CD4-positive, alpha-beta T cell treated with Interleukin-21 for 1 hour (primary cell): ENCODE measurements at places on chromosomes 4 and X.

- no peak for DNase-seq
Observed at GRCh38 chrX:52425775-52426174, 57.0 kb downstream of the XAGE2 start.

DNA sequence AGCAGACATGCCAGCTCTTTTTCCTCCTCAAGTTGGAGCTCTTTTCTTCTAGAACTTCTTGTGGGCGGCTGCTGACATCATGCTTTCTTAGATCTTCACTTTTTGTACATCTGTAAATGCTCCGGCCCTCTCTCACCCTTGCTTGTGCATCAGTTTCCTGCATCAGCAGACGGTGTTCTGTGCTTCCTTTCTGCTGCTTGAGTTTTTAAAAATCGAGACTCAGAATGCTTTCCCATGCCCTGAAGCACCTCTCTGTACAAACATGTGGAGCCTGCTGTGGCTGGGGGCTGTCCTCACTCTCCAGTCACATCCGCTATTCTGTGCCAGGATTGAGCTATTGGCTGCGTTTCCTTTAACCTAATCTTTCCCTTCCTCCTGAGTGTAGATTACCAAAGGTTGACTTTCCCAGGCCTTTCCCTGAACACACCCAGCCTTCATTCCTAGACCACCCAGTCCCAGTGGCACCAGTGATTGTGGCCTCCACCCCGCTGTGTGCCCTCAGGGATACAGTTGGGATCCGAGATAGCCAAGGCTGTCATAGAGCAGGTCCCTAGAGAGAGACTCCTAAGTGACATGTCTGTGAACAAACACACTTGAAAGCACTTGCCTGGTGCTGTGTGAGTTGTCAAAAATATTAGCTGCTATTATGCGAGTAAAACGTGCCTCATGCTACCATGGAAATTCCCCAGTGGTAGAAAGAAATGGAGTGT lies 41.9 kb downstream of the TNIP2 start:
- DNase-seq, result peak; percentile 39

- DNase-seq, result no peak
Observed at GRCh38 chrX:12804655-12805054, 13.4 kb downstream of the PRPS2 start.

DNA sequence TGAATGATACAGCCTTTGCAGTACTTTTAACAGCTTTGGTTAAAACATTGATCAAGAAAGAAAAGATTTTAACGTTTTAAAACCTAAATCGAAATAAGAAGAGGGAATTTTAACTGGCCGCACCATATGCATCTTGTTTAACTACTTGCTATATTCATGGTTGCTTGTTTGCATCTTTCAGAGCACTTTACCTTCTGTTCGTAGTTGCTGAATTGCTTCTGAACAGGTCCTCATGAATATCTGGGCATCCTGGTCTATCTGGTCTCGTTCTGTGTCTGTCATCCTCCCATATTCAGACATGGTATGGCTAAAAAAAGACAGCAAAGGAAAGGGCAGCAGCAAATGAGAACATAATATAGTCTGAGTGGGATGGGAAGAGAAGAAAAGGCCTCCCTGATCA lies 72.3 kb downstream of the NSG1 start:
- no peak for DNase-seq

- DNase-seq, result peak; percentile 3
Observed at GRCh38 chrX:66050140-66050569, 10.3 kb upstream of the VSIG4 start.

DNA sequence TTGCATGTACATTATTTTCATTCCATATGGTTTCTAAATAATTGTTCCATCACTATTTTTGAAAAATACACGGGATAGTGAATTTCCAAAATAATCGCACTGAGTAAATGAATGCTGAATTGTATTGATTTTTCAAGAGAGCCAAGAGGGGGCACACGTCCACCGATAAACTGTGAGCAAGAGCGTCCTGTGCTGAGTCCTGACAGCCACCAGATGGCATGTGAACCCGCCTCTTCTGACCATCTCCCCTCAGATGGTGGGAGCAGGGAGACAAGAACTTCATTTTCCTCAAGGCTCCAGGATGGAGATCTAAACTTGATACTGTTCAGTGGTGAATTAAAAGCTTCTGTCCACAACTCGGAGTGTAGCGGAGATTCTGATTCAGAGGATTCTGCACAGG lies 30.6 kb upstream of the IL9R start:
- DNase-seq, result peak; percentile 38

- DNase-seq, result no peak
Observed at GRCh38 chrX:19639056-19639455, 123.7 kb upstream of the MAP3K15 start.

DNA sequence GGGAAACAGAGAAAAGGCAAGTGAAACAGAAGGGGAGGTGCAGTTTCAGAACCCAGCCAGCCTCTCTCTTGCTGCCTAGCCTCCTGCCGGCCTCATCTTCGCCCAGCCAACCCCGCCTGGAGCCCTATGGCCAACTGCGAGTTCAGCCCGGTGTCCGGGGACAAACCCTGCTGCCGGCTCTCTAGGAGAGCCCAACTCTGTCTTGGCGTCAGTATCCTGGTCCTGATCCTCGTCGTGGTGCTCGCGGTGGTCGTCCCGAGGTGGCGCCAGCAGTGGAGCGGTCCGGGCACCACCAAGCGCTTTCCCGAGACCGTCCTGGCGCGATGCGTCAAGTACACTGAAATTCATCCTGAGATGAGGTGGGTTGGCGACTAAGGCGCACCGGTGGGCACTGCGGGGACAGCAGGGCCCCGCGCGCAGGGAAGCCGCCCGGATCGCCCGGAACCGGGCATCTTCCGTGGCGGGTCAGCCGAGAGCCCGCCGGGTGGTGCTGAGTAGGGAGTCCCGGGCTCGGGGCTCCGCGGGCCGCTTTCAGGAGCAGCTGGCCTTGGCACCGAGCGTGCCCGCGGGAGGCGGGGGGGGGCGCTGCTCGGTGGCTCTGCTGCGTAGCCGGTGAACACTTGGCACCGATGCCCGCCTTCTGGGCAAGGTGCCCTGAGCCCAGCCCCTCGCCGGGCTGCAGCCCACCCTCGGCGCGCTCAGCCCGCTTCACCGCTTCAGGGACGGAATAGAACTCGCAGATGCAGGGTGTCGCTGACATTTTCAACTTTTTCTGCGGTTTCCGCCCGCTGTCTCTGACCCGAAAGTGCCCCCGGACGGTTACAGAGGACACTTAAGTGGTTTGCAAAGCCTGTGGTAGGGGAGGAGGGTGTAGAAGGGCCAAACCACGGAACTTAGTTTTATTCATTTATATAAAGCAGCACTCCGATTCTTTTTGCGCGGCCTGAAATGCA lies at the start of gene CD38:
TSS of gene CD38 (plus strand) at position 40 of the 953 bp plus-strand sequence. CDS start at position 127, 87 bp downstream.
- DNase-seq, result peak; percentile 60

GRCh38 chr4:15930314-15930713 lies 8.2 kb downstream of the FGFBP1 start:
- no peak for DNase-seq

DNA sequence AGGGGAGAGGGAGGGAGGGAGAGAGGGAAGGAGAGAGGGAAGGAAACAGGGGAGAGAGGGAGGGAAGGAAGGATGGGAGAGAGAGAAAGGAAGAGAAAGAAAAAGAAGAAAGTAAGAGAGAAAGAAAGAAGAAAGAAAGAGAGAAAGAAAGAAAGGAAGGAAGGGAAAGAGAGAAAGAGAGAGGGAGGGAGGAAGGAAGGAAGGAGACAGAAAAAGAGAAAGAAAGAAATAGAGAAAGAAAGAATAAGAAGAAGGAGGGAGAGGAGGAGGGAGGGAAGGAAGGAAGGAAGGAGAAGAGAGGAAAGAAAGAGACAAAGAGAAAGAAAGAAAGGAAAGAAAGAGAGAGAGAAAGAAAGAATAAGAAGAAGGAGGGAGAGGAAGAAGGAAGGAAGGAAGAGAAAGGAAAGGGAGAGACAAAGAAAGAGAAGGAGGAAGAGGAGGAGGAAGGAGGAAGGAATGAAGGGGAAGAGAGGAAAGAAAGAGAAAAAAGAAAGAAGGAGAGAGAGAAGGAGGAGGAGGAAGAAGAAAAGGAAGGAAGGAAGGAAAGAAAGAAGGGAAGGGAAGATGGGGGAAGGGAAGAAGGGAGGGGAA lies 189.6 kb downstream of the PARM1 start:
- no peak for DNase-seq

DNA sequence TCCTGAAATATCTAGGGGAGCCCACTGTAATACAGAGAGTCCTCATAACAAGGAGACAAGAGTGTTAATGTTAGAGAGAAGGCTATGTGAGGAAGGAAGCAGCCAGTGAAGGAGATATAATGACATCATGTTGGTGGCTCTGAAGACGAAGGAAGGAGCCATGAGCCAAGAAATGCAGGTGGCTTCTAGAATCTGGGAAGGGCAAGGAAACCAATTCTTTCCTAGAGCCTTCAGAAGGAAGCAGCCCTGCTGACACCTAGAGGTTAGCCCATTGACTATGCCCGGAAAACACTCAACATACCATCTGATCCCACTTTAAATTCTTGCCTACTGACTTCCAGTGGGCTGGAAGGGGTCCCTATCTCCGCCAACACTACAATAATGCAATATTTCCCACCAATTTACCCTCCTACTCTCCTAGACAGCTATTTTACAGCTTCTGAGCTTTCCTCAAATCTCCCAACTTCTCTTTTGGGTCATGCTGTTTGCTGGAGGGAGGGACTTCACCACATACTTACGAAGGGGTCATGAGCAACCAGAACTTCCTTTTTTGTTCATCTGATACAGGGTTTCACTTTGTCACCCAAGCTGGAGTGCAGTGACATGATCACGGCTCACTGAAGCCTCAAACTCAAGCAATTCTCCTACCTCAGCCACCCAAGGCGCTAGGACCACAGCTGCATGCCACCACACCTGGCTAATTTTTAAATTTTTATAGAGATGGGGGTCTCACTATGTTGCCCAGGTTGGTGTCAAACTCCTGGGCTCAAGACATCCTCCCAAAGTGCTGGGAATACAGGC lies 25.2 kb upstream of the G3BP2 start:
- DNase-seq, result peak; percentile 26

DNA sequence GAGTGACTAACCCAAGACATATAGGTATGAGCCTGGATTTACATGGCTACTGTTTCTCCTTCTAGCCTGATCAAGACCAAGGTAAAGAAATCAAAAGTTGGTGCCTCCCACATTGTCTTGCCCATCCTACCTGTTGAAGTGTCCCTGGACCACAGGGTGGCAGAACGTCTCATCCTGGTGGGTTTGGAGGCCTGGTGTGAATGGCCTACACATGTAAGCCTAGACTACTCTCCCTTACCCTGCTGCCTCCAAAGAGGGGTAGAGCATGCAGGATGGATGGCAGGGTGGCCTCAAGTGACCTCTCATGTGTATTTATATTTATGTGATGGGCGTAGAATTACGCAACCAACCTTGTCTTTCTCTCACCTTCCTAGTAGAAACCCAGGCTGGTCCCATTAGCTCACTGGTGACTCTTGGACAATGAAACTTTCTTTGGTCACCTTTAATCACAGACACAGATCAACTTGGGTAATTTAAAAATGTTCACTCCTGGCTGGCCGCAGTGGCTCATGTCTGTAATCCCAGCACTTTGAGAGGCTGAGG lies 73.3 kb upstream of the SOD3 start:
- DNase-seq, result no peak

DNA sequence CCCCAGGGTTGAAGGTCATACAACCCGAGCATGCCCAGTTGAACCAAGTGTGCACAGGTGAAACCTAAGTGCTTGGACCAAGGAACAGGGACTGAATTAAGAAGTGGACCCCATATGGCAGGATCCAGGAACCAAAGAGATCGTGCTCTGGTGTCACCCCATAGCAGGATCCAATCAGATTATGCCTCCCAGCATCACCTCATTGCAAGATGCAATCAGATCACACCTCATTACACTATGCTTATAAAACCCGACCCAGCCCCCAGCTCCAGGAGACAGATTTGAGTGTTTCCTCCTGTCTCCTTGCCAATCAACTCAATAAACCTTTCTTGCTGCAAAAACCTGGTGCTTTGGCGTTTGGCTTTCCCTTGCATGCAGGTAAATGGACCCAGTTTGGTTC lies 37.6 kb downstream of the EFHC2 start:
- no peak for DNase-seq

- no peak for DNase-seq
Observed at GRCh38 chr4:4689694-4690440, 148.0 kb upstream of the STX18 start.

DNA sequence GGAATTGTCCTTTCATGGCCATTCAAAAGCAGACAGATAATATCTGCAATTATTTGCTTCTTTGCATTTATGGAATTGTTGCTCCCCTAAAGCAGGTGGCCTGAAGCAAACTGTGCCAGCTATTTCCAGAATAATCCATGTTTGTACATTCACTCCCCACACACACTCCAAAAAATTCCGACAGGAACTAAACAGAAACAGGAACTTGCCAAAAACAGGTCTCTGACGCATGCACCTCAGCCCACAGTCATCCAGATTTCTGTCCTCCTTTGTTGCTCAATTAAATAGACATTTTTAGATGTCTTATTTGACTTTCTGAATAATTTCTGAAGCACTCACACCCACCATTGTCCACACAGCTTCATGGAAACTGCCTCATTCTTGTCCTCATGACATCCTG lies 71.5 kb upstream of the EDNRA start:
- DNase-seq, result no peak

DNA sequence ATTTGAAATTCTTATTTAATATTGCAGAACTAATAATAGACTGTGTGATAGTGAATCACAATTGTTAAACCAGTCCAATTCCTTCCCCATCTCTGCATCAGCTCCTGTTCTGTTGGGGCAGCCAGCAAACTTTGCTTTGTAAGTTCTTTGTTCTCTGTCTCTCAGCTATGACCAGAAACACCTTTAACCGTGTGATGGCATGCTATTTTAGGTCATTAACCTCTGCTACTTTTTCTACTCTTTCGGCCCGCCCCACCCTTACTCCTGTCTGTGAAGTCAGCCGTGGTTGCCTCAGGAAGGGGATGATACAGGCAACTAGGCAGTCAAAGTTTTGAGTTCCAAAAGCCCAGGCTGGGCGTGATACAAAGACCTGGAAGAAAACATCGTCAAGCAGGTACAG lies 51.3 kb upstream of the EGFL6 start:
- DNase-seq, result no peak

DNA sequence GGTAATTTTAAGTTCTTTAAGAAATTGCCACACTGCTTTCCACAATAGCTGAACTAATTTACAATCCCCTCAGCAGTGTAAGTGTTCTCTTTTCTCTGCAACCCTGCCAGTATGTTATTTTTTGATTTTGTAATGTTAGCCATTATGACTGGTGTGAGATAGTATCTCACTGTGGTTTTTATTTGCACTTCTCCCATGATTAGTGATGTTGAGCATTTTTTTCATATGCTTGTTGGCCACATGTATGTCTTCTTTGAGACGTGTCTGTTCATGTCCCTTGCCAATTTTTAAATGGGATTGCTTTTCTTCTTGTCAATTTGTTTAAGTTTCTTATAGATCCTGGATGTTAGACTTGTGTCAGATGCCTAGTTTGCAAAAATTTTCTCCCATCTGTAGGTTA lies 86.1 kb downstream of the BMP3 start:
- no peak for DNase-seq

DNA sequence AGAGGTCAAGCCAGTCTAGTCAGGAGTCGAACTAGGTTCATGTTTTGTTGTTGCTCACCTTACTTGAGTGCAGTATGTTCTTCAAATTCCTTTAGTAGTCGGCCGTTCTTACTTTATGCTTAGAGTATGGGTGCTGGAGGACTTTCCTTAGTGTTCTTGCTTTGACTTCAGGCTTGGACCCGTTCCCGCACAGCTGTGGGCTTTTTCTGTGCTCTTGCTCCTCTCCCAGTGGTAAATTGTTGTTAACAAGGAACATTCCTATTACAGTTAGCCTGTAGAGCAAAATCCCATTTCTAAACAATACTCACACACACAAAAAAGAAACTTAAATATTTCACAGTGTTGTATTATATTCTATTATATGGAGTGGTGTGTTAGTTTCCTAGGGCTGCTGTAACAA lies 113.5 kb downstream of the RAP1GDS1 start:
- no peak for DNase-seq

GRCh38 chr4:36677112-36677511 lies 395.7 kb downstream of the DTHD1 start:
- no peak for DNase-seq

GRCh38 chrX:15781961-15782699 lies 8.2 kb upstream of the ZRSR2 start:
- peak; percentile 52 for DNase-seq
